ENCODE measurements at places on chromosomes 7 and 10.
A peak's percentile ranks its signal among the peaks of the same experiment; 100 is the strongest.

DNA sequence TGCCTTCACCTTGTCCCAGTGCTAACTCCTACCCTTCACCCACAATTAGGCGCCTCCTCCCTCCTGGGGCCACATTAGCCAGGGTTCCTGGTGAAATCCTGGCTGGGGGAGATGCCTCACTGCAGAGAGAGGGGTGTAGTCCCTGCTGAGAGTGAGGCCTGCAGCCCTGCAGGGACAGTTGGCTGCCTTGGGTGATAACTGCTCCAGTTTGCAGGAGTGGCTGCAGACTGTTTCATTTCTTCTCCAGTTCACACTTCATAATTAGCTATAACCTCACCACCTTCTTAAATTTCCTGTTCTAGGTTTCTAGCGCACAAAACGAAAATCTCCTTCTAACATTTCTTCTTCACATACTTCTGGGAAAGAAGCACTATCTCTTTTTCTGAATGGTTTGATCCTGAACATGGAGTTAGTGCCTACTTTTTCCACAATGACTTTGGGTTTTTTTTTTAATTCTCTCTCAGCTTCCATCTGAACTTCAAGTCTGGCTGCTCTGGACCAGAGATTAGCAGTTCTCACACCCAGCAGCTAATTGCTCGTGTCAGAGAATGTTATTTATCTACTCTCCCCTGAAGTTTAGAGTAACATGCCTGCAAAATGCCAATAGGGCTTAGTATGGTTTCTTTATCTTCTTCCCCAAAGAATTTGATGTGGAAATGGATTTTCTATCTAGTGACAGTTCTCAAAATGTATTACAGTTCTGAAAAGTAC is 15.5 kb upstream of the JAZF1 start:
- DNase-seq, result no peak

- no peak for DNase-seq
Measured at GRCh38 chr10:54131833-54132232, 669.2 kb downstream of the PCDH15 start.

GRCh38 chr10:45470098-45471012 is 96.3 kb downstream of the ALOX5 start:
- DNase-seq, result no peak

DNA sequence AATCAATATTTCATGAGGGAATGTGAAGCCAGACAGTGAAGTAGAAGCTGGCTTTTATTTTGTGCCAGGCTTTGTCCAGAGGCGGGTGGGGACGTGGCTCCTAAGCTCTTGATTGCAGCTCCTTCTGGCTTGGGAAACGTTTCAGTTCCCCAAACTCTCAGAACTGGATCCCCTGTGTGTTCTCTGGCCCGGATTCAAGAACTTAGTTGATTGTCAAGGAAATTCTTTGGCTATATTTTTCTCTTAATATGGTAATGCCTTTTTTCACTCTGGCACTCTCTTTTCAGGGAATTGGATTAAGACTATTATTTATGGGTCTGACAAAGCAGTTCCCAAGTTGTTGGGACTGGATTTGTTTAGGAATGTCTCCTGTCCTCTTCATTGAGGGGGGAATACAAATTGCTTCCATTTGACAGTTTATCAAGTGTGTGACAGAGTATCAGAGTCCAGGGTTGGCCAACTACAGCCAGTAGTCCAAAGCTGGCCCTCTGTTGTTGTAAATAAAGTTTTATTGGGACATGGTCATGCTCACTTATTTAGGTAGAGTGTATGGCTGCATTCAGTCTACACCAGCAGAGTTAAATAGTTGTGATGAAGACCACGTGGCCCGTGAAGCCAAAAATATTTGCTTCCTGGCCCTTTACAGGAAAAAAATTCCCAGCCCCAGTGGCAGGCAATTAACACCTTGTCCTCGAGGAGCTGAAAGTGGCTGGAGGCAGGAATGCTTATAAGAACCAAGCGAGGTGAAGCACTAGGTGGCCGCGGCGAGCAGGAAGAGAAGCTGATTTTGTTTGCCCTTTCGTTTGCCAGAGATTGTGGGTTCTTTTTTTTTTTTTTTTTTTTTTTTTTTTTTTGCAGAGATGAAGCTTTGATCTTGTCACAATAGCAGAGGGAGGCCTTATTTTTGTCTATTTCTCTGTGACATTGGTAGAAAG is 34.3 kb downstream of the HTRA1 start:
- DNase-seq, result peak; percentile 83

- DNase-seq, result peak; percentile 59
Measured at GRCh38 chr7:43372676-43373355, 210.1 kb upstream of the STK17A start.

DNA sequence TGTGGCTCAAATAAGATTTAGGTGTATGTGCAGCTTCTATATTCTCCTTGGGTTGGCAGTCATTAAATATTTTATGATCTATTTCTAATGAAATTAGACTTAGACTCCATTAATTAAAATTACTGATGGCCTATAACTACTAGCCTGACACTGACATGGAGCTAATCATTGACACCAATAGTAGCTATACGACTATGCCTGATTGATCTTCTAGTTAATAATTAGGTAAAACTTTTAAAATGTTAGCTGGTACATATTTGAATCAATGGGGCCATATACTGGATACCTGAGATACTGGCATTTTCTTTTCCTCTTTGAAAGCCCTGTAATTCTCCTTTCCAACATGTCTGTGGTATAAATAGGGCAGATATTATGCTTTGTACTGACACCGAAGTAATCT is 14.4 kb downstream of the WEE2 start:
- no peak for DNase-seq
